ENCODE measurements at places on chromosomes 2 and 18.

- no peak for DNase-seq
These were observed 156.4 kb downstream of the PPP1R1C start for GRCh38 chr2:182142062-182142461.

DNA sequence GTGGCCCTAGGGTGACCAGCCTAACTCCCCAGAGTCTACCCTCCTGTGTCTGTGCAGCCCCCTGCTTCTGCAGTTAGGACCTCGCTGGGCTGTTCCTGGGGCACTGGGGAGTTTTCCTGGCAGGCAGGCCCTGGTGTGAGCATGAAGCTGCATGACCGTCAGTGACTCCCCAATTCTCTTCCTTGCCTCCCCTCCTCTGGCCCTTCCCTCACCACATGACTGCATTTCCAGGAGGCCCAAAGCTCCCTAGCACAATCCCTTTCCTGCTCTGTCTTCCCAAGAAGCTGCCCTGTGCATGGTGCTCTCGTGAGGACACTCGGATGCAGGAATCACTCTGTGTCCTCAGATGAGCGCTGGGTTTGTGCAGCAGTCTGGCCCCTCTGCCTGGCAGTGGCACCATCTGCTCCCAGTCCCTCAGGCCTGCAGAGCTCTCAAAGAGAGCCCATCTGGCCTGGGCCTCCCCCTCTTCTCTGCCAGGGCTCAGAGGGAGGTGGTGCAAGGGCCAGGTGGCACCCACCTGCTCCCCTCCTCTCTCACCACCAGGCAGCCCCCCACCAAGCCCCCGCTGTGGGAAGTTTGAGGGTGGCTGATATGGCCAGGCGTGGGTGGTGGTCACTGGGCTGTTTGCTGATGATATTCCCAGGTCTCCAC, 125.6 kb upstream of the HS6ST1 start:
- peak; percentile 2 for DNase-seq

- DNase-seq = peak; percentile 74
These were observed at the start of gene GYPC for GRCh38 chr2:126655500-126656430. Gene GYPC, plus strand, starts transcription at chr2:126656158. Its CDS starts 106 bp downstream, at chr2:126656264.

GRCh38 chr2:37858400-37858711, 66.7 kb upstream of the RMDN2 start:
- no peak for DNase-seq

- DNase-seq = no peak
These were observed 187.2 kb upstream of the FANCL start for GRCh38 chr2:58428096-58429013.

GRCh38 chr2:119222863-119223520, 642 bp upstream of the STEAP3 start:
- DNase-seq = no peak

- no peak for DNase-seq
These were observed 612 bp downstream of the DIPK1C start for GRCh38 chr18:74456349-74457042.

DNA sequence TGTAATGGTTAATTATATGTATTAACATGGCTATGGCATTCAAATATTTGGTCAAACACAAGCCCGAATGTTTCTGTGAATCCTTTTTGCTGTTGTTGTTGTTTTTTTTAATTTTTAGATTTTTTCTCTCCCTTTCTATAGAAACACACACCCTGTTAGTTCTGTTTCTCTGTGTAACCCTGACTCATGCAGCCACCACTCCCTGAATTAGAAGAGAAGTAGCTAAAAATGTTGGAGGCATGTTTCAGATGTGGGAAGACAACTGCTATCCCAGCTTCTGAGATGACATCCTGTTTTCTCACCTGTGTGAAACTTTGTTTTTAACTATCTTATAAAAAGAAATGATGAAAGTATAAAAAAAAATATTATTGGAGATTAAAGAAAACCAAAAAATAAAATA, 219.6 kb upstream of the RGPD4 start:
- no peak for DNase-seq

DNA sequence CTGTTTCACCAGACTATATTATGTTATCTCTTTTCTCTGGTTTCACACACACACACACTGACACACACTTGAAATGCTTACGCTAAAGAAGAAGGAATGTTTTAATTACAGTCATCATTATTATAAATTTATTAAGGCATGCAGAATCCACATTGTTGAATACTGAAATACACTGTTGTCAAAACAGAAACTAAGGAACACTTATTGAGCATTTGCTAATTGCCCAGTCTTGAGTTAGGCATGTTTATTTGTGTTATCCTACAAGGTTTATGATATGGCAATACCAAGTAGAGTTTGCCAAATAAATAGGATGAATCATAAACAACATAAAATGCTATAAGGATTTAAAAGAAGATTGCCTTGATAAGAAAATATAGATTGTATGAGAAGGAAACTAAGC, 917.0 kb upstream of the PIK3C3 start:
- no peak for DNase-seq

DNA sequence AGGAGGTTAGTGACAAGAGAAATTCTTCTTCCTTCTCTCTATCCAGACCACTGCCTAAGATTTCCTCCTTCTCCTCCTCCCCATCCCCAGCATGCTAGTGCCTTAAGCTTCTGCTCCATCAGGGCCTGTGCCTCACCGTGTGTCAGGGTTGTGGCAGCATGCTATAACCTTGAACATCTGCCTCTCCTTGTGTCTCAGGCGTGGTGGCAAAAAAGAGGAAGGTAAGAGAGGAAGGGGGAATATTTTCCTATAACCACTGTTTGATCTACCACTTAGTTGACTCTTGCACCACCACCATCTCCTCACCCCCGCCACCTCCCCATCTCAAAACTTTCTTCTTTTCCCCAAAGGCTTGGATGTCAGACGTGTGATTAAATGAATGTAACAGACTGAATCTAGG, 38.3 kb upstream of the PEX13 start:
- no peak for DNase-seq

GRCh38 chr2:9200633-9201015, 6.0 kb upstream of the ASAP2 start:
- no peak for DNase-seq

DNA sequence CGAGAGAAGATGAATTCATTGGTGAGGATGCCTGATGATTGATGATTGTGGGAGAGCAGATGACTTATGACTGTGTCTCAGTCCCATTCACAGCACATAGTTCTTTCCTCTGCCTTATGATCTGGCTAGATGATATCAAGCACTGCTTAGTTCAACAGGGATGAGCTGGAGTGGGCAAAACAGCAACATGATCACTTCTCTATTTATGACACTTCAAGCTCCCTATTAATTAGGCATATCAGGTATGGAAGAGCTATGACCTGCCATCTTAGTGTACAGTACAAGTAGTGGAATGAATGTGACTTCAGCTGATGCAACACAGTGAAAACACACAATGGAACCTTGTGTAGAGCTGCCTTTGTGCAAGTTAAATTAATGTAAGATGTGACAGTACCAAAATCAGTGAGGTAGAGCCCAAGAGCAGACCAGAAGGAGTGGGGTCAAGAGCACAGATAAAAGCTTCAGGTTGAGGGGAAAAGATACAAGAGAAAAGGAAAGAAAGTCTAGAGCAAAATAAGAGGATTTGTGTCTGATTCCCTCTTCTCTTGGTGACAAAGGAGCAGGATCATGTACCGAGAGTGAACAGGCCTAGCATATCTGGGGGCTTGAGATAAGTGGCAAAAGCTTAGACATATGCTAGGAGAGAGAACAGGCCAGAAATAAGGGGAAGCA, 93.0 kb upstream of the MYO3B start:
- DNase-seq = no peak

GRCh38 chr18:43893001-43893637, 615.8 kb upstream of the SYT4 start:
- no peak for DNase-seq

DNA sequence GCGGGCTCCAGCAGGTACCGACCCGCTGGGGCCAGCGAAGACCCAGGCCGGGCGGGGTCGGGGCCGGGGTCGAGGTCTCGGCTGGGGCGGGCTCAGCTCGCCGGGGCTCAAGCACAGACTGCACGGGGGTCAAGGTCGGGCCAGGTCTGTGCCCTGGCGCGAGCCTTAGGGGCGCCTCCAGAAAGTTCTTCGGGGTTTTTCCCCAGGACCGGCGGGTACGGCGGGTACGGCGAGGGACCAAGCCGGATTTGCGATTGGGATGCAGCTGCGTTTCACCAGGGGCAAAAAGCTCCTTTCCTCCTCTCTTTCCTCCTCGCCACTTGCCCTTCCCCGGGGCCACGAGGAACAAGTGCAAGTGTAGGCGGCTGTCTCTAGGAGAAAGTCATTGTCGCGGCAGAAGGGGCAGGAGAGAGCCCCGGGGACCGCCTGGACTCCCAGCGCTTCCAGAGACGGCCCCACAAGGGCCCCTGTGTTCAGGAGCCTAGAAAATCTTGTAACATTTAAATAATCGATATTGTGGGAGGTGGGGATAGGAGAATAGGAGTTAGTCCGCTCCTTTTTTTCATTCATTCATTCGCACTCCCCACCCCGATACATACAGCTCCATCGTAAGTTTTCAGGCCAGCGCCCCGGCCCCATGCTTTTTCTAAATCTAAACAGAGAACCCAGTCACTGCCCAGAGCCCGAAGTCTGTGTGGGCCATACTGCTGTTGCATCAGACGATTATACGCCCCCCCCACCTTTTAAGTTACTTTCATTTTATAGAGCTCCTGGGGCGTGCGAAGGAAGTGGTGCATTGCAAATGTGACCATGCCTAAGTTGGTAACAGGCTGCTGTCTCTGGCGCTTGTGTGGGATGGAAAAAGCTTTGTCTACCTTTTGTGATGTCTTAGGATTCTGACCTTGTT, 679 bp downstream of the PMAIP1 start:
- peak; percentile 67 for DNase-seq

DNA sequence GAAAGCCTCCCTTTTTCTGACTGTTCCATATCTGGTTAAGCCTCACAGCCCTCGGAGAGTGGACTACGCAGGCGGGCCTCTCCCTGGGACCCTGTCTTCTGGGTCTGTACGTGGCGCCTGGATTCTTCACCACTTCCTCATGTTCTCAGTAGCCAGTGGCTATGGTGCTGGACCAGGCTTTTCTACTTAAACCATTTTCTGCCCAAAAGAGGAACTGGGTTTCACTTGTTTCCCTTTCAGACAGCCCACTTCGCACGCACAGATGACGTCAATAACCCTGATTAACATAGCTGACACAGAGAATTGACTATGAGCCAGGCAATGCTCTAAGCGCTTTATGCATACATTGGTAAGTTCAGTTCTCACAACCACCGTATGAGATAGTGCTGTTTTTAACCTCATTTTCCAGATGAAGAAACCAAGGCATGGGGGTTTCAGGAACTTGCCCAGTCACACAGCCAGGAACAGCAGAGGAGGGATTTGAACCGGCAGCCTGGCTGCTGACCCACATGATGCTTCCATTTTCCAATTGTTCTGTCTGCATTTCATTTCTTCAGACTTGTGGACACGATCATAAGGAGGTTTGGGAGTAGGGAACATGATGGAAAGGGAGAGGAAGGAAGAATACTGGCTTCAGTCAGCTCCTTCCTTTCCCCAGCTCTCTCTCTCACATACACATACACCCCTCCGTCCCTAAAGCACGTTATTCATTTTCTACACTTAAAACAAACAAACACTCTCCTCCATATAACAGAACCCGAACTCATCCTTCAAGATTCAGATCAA, 41.7 kb downstream of the MYOM1 start:
- DNase-seq = peak; percentile 12

- no peak for DNase-seq
These were observed 7.3 kb upstream of the PLEK start for GRCh38 chr2:68357605-68358337.

GRCh38 chr18:45657357-45658335, 42.4 kb downstream of the SLC14A2 start:
- peak; percentile 9 for DNase-seq

- DNase-seq = no peak
These were observed 88.4 kb downstream of the SEMA4F start for GRCh38 chr2:74742471-74742870.

- no peak for DNase-seq
These were observed 62.4 kb downstream of the NCAPH start for GRCh38 chr2:96397756-96398530.

- no peak for DNase-seq
These were observed 95.3 kb upstream of the TGFA start for GRCh38 chr2:70648961-70649360.

DNA sequence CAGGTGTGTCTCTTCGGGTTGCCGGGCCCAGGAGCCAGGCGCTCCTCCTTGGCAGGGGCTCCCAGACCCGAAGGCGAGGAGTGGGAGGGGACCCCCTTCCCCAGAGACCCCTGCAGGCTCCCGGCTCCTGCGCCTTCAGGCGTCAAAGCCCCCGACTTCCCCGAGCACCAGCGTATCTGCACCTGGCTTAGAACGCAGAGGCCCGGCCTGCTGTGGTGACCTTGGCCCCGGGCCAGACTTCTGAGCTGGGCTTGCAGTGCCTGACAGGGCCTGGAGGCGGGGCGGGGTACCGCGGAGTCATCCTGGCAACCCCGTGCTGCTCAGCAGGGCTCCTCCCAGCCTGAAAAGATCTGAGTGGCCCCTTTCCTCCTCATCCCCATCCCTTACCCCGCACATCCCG, 27.0 kb downstream of the SKA1 start:
- peak; percentile 11 for DNase-seq

DNA sequence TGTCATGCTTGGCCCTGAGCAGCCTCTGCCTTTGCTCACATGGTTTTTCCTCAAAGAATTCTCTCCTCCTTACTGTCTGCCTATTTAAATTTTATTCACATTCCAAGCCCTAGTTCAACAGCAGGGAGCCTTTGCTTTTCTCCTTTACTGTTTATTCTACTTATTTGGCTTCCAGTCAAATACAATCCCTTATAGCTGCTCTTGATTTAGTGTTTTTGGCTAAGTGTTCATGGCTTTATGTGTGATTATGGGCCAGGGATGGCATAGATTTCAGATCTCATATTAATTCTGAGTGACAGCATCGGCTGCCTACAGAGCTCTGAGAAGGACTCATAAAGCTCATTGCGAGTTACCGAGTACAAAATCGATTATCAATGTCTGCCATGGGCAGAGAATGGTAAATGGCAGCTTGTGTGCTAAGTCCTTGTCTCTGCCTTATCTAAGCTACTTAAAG, 106.7 kb downstream of the METTL8 start:
- DNase-seq = no peak

GRCh38 chr2:168650139-168650538, 152.3 kb upstream of the NOSTRIN start:
- DNase-seq = no peak

DNA sequence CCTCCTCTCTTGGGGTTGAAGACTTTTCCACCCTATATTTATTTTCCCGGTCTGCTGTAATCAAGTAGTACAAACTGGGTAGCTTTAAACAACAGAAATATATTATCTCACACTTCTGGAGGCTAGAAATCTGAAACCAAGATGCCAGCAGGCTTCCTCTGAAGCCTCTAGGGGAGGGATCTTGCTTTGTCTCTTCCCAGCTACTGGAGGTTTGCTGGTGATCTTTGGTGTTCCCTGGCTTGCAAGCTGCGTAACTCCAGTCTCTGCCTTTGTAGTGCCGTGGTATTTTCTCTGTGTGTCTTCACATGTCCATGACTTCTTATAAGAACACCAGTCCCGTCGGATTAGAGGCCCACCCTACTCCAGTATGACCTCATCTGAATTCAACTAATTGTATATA, 44.4 kb downstream of the MYO3B start:
- DNase-seq = no peak

GRCh38 chr2:239826376-239826775, 198.8 kb downstream of the NDUFA10 start:
- DNase-seq = no peak

GRCh38 chr2:141105763-141106162, 1025.1 kb downstream of the LRP1B start:
- DNase-seq = no peak

GRCh38 chr2:232365621-232366321, 12.8 kb upstream of the ALPP start:
- no peak for DNase-seq

- DNase-seq = no peak
These were observed 2.8 kb upstream of the MXD1 start for GRCh38 chr2:69911985-69912563.

- DNase-seq = no peak
These were observed 1552.9 kb upstream of the SLC39A10 start for GRCh38 chr2:194103941-194104659.

Data from CD8-positive, alpha-beta T cell (primary cell).